MM.1S (cell line): ENCODE measurements at places on chromosomes 5 and 9.

DNA sequence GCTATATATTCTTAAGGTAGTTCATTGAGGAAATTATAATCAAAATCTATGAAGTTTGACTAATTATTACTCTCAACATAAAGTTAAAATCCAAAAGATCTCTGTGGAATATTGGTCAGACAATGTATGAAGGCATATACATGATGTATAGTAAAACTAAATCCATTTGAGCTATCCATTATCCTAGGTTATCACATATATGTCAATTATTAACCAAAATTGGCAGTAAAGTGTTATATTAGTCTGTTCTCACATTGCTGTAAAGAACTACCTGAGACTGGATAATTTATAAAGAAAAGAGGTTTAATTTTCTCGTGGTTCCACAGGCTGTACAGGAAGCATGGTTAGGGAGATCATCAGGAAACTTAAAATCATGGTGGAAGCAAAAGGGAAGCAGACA lies 511.7 kb upstream of the SGCD start:
- no peaks in the 10 kb centered on the region for H3K27me3 ChIP-seq
- H3K4me1 ChIP-seq, result no peaks in the 10 kb centered on the region

- H3K4me1 ChIP-seq, result peaks cover 34% of the 10 kb centered on the region
- no peak overlapping the region for H3K4me3 ChIP-seq
- H3K27me3 ChIP-seq, result no peaks in the 10 kb centered on the region
- DNase-seq, result no peak
- H3K36me3 ChIP-seq, result no peaks in the 10 kb centered on the region
Observed at GRCh38 chr5:142757564-142757963, 12.6 kb upstream of the ARHGAP26 start.

DNA sequence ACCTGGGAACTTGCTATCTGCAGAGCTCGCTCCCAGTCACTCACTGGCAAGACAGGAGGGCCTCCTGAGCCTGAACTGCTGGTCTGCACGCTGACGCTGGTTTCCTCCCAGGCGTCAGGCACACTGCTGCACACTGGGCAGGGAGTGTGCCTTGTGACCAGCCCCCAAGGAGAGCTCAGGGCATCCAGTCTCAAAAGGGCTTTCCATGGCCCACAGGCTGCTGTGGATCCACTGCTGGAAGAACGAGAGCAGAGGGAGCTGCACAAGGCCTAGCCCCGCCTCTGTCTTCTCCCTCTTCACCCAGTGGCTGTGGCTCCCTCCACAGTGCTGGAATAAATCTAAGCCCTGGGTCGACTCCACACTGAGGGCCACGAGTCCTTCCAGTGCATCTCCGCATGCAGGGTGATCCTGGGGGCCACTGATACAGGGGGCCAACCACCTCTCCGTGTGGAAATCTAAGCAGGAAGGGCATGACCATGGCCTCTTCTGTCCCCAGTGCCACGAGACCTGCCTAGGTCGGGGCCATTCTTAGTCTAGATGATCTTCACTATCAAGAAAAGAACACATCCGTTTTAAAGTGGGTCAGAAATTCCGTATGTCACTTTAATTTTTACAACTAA lies 93.6 kb downstream of the CAMSAP1 start:
- no peaks in the 10 kb centered on the region for H3K4me1 ChIP-seq
- no peaks in the 10 kb centered on the region for H3K36me3 ChIP-seq
- H3K27me3 ChIP-seq, result no peaks in the 10 kb centered on the region
- DNase-seq, result no peak
- no peak overlapping the region for H3K4me3 ChIP-seq

- no peak for DNase-seq
- H3K27ac ChIP-seq, result no peak overlapping the region
- no peaks in the 10 kb centered on the region for H3K27me3 ChIP-seq
- H3K4me1 ChIP-seq, result peaks cover 28% of the 10 kb centered on the region
- H3K4me3 ChIP-seq, result no peak overlapping the region
- no peaks in the 10 kb centered on the region for H3K36me3 ChIP-seq
Observed at GRCh38 chr9:35112257-35113020, 3.2 kb downstream of the ATOSB start.

GRCh38 chr9:33080534-33080933 lies 4.1 kb upstream of the SMU1 start:
- DNase-seq, result no peak
- no peak overlapping the region for H3K27ac ChIP-seq
- H3K36me3 ChIP-seq, result no peaks in the 10 kb centered on the region
- 0 out of 2 replicates have a peak, but pooled peaks cover 6% of the 10 kb centered on the region for H3K4me1 ChIP-seq
- H3K27me3 ChIP-seq, result no peaks in the 10 kb centered on the region
- no peak overlapping the region for H3K4me3 ChIP-seq

DNA sequence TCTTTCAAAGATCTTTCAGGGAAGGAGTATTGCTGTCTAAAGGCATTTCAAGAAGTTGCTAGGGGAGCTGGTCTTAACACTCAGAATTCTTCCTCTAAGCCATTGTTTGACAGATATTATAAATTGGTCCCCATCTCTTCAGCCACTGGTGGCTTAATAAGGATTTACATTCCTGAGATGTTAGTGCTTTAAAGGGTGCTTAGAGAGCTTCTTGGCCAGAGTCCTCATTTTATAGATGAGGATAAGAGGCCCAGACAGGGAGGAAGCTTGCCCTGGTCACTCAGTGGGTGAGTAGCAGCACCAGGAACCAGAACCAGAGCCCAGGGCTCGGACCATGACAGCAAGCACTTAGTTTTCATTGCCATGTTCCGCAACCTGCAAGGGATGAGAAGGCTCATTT lies 53.2 kb downstream of the GALNT10 start:
- no peak overlapping the region for H3K4me3 ChIP-seq
- H3K27me3 ChIP-seq, result no peaks in the 10 kb centered on the region
- no peaks in the 10 kb centered on the region for H3K36me3 ChIP-seq
- no peaks in the 10 kb centered on the region for H3K4me1 ChIP-seq
- no peak overlapping the region for H3K27ac ChIP-seq
- no peak for DNase-seq

DNA sequence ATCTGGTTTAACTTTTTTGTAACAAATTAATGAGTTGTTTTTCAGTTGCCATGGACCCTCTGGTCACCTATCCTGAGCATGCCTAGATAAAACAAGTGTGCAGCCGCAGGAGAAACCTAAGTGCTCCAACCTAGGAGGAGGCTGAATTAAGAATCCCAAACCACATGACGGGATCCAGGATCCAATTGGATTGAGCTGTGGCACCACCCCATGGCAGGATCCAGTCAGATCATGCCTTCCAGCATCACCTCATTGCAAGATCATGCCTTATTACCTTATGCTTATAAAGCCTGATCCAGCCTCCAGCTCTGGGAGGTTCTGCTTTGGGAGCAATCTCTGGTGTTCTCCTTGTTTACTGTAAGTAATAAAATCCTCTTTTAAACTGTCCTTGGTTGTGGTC lies 662.0 kb downstream of the TLR4 start:
- no peak for DNase-seq
- no peaks in the 10 kb centered on the region for H3K4me1 ChIP-seq
- no peaks in the 10 kb centered on the region for H3K27me3 ChIP-seq
- no peak overlapping the region for H3K27ac ChIP-seq
- H3K4me3 ChIP-seq, result no peak overlapping the region

DNA sequence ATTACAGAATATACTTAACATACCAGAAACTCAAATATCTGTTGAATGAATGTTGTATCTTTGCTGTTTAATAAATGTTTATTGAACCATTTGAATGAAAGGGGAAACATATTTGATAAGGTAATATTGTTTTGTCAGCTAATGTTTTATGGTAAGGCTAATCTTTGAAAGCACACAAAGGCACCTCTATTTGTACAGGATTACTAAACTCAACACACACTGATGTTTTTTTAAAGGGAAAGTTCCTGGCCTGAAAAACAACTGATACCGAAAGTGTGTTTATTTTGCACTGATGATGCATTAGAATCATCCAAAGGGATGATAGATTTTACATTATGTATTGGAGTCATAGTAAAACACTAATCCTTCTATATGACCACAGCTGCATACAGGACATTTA lies 82.5 kb downstream of the ADCY2 start:
- no peak overlapping the region for H3K4me3 ChIP-seq
- H3K4me1 ChIP-seq, result no peaks in the 10 kb centered on the region
- no peaks in the 10 kb centered on the region for H3K36me3 ChIP-seq
- no peak for DNase-seq
- H3K27ac ChIP-seq, result no peak overlapping the region

DNA sequence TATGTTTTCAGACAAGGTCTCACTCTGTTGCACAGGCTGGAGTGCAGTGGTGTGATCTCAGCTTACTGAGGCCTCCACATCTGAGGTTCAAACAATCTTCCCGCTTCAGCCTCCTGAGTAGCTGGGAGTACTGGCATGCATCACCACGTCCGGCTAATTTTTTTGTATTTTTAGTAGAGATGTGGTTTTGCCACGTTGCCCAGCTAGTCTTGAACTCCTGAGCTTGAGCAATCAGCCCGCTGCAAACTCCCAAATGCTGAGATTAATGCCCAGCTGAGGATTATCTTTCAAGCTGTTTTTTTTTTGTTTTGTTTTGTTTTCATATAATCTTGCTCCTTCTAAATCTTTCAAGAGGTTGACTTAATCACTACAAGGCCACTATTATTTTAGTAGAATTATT lies 47.3 kb upstream of the SLC28A3 start:
- no peak overlapping the region for H3K27ac ChIP-seq
- no peak overlapping the region for H3K4me3 ChIP-seq
- no peaks in the 10 kb centered on the region for H3K4me1 ChIP-seq

GRCh38 chr5:173782671-173783101 lies 105.5 kb upstream of the CPEB4 start:
- no peak overlapping the region for H3K4me3 ChIP-seq
- H3K4me1 ChIP-seq, result peaks cover 17% of the 10 kb centered on the region; the same call in 1 of the 2 replicates
- H3K27ac ChIP-seq, result no peak overlapping the region
- H3K36me3 ChIP-seq, result no peaks in the 10 kb centered on the region
- no peak for DNase-seq
- H3K27me3 ChIP-seq, result no peaks in the 10 kb centered on the region

- H3K27ac ChIP-seq, result no peak overlapping the region
- no peaks in the 10 kb centered on the region for H3K36me3 ChIP-seq
- H3K4me1 ChIP-seq, result no peaks in the 10 kb centered on the region
- H3K4me3 ChIP-seq, result no peak overlapping the region
Observed at GRCh38 chr5:10699987-10700386, 61.0 kb downstream of the DAP start.

DNA sequence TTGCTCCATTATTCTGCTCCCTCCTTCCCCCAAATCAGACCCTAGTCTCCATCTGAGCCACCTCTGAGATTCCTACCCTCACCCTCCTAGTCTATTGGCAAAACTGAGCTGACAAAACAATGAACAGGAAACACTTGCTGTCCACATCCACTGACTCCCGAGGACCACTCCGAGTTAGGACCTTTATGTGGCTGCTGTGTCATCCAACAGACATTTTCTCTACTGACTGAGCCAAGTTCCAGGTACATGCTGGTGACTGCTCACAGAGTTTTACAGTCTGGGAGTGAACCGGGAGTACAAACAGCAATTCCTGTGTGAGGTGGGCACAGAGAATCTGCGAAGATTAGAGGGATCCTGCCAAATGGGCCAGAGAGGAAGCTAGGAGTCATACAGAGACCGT lies 39.2 kb downstream of the CFAP90 start:
- no peak for DNase-seq
- H3K36me3 ChIP-seq, result no peaks in the 10 kb centered on the region
- no peak overlapping the region for H3K4me3 ChIP-seq

DNA sequence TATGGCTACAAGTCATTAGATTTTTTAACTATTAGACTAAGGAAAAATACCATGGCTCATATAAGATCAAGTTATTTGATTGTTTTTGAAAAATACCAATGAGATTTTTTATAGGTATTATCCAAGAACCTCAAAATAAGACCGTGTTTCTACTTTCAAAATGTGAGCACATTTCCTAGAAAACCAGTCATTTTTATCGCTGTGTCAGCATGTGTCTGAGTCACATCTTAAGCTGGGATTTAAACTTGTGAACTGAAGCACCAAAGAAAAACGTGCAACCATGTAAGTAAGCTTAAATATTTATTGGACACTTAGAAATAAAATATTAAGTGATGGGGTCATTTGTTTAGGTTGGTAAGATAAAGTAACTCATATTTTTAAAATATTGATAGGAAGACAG lies 1676.0 kb upstream of the NUDT12 start:
- no peaks in the 10 kb centered on the region for H3K4me1 ChIP-seq
- H3K27ac ChIP-seq, result no peak overlapping the region
- no peak overlapping the region for H3K4me3 ChIP-seq
- no peaks in the 10 kb centered on the region for H3K36me3 ChIP-seq
- H3K27me3 ChIP-seq, result no peaks in the 10 kb centered on the region
- DNase-seq, result no peak

DNA sequence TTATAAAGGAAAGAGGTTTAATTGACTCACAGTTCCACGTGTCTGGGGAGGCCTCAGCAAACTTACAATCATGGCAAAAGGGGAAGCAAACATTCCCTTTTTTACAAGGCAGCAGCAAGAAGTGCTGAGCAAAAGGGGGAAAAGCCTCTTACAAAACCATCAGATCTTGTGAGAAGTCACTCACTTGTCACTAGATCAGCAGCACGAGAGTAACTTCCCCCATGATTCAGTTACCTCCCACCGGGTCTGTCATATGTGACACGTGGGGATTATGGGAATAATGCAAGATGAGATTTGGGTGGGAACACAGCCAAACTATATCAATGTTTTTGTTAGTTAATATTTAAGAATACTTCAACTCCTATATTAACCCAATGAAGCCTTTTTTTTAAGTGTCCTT lies 275.2 kb upstream of the CDH9 start:
- no peaks in the 10 kb centered on the region for H3K36me3 ChIP-seq
- H3K4me3 ChIP-seq, result no peak overlapping the region
- H3K4me1 ChIP-seq, result peaks cover 44% of the 10 kb centered on the region
- H3K27me3 ChIP-seq, result no peaks in the 10 kb centered on the region
- no peak for DNase-seq

- DNase-seq, result no peak
- no peak overlapping the region for H3K27ac ChIP-seq
- H3K36me3 ChIP-seq, result no peaks in the 10 kb centered on the region
- no peaks in the 10 kb centered on the region for H3K27me3 ChIP-seq
Observed at GRCh38 chr9:122383992-122384461, 13.2 kb downstream of the PTGS1 start.

- no peaks in the 10 kb centered on the region for H3K4me1 ChIP-seq
- no peak overlapping the region for H3K4me3 ChIP-seq
- no peak for DNase-seq
- no peak overlapping the region for H3K27ac ChIP-seq
- no peaks in the 10 kb centered on the region for H3K36me3 ChIP-seq
Observed at GRCh38 chr5:151288180-151288579, 15.4 kb downstream of the SLC36A3 start.

- no peaks in the 10 kb centered on the region for H3K27me3 ChIP-seq
- H3K27ac ChIP-seq, result no peak overlapping the region
- no peaks in the 10 kb centered on the region; the same call in 1 of the 2 replicates for H3K36me3 ChIP-seq
- DNase-seq, result no peak
- peaks cover 6% of the 10 kb centered on the region; the same call in 1 of the 2 replicates for H3K4me1 ChIP-seq
Observed at GRCh38 chr9:32524892-32525708, 896 bp downstream of the RIGI start.
